Hepatocyte (in vitro differentiated cells): ENCODE measurements at places on chromosomes 3 and 15.
A peak's percentile ranks its signal among the peaks of the same experiment; 100 is the strongest.

GRCh38 chr3:122642935-122643334, 37.7 kb upstream of the PARP14 start:
- no peak for DNase-seq

DNA sequence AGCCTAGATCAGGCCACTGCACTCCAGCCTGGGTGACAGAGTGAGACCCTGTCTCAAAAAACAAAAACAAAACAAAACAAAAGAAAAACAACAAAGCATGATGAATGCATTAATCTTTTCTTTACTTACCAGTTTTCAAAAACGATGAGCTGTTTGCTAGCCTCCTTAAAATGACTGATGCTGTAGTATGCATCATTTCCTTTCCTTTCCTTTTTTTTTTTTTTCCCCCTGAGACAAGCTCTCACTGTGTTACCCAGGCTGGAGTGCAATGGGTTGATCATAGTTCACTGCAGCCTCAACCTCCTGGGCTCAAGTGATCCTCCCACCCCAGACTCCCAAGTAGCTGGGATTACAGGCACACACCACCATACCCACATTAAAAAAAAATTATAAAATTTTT, 202.0 kb downstream of the ADAMTSL3 start:
- no peak for DNase-seq

- peak; percentile 30 for DNase-seq
Measured at GRCh38 chr3:45227946-45228345, 1.9 kb upstream of the TMEM158 start.

DNA sequence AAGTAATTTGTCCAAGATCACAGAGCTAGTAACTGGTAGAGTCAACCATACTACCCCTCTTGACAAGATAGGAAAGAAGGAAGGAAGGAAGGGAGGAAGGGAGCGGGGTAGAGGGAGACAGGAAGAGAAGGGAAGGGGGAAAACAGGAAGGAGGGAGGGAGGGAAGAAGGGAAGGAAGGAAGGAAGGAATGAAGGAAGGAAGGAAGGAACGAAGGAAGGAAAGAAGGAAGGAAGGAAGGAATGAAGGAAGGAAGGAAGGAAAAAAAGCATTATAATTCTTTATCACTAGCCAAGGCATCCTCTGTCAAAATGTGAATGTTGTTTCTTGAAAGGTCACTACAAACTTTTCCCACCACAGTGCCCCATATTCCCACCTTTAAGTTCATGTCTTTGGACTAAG, 223.6 kb downstream of the SHQ1 start:
- no peak for DNase-seq

GRCh38 chr3:72517921-72518424, 330.3 kb downstream of the SHQ1 start:
- DNase-seq = peak; percentile 36

DNA sequence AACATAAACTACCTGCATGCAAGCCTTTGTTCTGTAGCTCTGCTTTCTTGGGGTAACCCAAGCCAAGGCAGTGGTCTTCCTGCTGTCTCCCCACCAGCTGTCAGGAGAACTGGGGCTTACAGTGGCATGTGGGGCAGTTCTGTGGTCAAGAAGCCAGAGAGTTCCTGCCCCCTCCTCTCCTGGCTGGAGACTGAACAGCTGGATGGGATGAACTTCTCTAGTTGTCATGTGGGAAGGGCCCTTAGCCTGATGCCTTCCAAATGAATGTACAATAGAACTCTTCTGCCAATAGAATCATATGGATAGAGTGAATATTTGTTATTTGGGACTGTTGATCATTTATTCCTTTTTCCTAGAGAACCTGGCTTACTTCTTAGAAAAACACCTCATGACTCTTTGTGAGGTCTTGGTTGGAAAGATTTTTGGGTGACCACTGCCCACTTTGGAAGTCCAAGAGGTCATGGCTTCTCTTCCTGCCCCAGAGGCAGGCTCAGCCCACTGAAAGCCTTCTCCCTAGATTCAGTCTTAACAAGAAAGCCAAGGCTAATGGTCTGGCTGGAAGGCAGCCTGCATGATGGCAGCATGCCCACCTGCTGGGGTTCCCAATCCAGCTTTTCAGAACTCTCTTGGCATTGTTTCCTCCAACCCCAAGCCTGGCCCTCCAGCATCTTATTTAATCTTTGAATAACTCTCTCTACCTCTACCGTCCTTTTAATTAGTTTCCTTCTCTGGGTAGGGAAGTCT, 462.9 kb upstream of the PROK2 start:
- DNase-seq = no peak

DNA sequence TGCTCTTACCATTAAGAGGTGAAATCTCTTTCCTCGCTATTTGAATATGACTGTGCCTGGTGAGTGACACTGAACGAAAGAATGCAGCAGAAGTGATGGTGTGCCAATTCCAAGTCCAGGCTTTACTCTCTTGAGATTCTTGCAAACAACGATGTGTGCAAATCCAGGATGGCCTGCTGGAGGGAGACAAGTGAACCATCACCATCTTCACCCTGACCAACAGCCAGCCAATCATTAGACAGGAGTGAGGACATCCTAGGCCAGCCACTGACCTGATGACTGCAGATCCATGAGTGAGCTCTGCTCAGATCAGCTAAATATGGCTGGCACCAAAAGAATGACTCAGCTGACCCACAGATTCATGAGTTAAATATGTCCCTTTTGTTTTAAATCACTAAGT, 878.0 kb downstream of the PDCD6IP start:
- no peak for DNase-seq

- DNase-seq = peak; percentile 62
Measured at GRCh38 chr3:55416331-55416821, 70.7 kb downstream of the WNT5A start.

- DNase-seq = no peak
Measured at GRCh38 chr3:56940321-56940720, 120.1 kb upstream of the SPATA12 start.

DNA sequence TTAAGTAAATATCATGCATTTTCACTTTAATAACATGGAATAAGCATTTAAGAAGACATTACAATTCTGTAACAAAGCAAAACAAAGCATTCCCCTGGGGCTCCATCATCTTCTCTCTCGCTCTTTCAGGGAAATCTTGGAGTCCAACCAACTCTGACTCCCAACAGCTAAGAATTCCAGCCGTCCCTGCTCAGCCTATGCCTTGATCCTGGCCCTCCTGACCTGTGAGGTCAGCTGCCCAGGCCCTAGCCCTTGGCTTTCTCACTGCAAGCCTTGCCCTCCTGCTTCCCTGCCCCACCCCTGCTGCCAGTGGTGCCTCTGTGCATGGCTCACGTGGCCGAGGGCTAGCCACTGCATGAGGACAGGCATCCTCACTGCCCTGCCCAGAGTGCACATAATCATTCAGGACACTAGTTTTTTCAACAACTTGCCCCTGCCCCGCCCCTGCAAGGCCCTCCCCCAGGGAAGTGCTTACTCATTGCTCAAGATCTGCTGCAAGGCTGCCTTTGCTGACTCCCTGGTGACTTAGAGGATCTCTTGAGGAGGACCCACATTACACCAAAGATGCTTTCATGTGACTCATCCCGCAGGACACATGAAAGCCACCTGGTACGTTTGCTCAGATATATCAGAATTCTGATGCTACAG, 37.6 kb downstream of the MTMR10 start:
- DNase-seq = peak; percentile 18

DNA sequence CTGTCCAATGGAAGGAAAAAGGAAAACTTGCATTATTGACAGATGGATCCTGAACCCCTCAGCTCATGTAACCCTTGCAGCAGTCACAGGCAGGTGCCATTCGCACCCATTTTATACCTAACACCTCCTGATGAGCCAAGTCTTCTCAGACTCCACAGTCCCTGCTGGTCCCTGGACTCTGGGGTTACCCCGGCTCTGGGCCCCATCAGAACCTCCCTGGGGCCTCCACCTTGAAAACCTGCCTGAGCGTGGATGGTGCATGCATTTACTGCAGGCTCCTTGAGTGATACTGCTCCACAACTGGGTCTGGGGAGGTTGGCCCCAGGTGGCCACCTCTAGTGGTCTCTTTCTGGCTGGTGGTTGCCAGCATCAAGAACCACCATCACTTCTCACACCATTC, 15.9 kb upstream of the DOCK3 start:
- no peak for DNase-seq
